Kidney glomerular epithelial cell (primary cell): ENCODE measurements at places on chromosomes 6 and 20.

GRCh38 chr6:169230322-169230665 lies 23.4 kb downstream of the THBS2 start:
- DNase-seq, result no peak

DNA sequence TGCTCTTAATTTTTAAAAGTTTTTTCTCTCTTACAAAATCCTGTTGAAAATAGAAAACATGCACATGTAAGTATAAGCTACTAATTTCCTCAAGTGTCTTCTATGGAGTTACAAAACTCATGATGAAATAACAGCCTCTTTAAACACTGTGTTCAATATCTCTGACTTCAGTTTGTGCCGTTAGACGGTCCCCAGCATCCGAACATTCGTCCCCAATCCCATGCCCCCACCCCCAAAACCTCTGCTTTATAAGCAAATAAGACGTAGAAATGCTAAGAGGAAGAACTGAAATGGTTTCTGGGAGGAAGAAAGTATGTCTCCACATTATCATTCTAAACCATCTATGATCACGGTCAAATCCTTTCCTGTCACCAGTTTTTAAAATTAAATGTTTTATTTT lies 31.7 kb upstream of the MYB start:
- DNase-seq, result no peak

DNA sequence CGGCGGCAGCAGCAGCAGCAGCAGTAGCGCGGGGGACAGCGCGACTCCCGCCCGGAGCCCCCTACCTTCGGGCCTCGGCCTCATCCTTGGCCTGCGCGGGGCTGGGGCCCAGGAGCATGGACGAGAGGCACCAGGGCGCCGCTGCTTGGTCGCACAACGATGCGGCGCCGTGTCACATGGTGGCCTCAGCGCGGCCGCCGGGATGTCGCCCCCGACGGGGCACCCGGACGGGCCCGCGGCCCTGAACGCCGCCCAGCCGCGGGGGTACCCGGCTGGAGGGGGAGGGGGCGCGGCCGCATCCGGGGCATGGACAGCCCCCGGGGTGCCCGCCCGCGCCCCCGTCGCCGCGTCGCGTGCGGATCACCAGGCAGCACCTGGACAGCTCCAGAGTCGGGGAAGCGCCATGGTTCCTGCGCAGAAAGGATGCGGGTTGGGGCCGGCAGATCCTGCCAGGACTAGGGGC lies 57.1 kb downstream of the CDH22 start:
- no peak for DNase-seq

DNA sequence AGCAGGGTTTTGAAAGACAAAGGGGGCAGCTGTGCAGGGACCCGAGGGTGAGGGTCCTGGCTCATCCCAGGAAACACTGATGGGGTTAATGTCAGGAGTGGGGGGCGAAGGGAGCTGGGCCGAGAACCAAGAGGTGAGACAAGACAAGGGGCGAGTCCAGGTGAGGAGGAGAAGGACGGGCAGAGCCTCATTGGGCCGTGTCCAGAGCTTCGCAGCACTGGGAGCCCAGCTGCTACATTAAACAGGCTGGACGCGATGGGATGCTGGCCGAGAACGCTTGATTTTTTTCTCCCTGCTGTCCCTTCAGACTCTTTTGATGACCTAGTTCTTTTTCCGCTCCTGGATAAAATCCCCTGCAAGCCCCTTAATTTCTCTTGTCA lies 172.8 kb upstream of the SNX9 start:
- DNase-seq, result no peak

- no peak for DNase-seq
Observed at GRCh38 chr6:170367241-170367640, 60.7 kb downstream of the FAM120B start.

- no peak for DNase-seq
Observed at GRCh38 chr6:81759782-81760181, 7.3 kb upstream of the TENT5A start.

- no peak for DNase-seq
Observed at GRCh38 chr20:60808701-60809100, 443.4 kb upstream of the CDH4 start.
